ENCODE measurements at places on chromosomes 3 and 15.

- DNase-seq, result no peak
Measured at GRCh38 chr3:55807210-55807609, 320.1 kb upstream of the WNT5A start.

DNA sequence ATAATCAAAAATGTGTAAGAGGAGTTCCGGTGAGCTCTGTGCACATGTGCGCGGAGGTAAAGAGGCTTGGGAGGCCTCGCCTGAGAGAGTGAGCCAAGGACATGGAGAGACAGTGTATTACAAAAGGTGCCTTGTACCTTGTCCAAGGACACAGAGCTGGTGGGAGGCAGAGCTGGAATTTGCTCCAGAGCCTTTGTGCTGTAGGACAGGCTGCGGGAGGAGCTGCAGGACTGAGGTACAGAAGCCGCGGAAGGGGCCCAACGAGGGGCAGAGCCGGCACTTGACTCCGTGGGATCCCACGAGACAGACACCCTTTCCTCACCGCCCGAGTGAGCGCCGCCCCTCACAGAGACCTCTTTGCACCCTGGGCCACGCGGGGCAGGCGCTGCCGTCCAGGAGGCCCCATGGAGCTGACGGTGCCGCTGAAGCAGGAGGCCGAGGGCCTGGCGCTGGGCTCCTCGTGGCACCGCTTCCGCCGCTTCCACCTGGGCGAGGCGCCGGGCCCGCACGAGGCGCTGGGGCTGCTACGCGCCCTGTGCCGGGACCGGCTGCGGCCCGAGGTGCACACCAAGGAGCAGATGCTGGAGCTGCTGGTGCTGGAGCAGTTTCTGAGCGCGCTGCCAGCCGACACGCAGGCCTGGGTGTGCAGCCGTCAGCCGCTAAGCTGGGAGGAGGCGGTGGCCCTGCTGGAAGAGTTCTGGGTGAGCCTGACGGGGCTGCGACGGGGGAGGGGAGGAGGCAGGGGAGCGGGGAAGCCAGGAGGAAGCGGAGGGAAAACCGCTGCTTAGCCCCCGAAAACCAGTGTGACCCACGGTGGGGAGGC lies 68.7 kb downstream of the SLTM start:
- DNase-seq, result no peak

DNA sequence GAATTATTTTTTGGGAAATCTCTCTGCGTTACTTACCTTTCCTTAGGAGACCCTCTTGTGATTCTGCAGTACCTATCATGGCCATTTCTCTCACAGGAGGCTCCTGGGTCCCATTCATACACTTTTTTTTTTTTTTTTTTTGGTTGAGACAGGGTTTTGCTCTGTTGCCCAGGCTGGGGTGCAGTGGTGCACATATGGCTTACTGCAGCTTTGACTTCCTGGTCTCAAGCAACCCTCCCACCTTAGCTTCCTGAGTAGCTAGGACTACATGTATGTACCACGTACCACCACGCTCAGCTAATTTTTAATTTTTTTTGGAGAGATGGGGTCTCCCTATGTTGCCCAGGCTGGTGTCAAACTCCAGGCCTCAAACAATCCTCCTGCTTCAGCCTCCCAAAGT lies 36.1 kb downstream of the TRAK1 start:
- no peak for DNase-seq

DNA sequence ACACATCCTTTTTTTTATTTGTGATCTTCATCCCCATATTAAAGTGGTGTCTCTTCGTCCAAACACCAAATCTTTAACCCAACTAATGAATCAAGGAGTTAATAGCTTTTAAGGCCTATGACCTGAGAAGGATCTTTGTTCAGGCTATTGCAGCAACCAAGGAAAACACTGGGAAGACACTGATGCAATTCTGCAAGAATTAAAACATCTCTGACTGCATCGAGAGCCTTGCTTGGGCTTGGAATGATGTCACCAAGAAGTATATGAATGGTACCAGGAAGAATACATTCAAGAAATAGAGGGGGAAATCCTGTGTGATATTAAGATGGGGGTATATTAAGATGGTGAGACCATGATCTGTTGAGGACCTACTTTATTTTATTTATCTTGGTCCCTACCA lies 214.2 kb upstream of the ARL6 start:
- no peak for DNase-seq

- no peak for DNase-seq
Measured at GRCh38 chr3:195250473-195251251, 20.3 kb downstream of the XXYLT1 start.

DNA sequence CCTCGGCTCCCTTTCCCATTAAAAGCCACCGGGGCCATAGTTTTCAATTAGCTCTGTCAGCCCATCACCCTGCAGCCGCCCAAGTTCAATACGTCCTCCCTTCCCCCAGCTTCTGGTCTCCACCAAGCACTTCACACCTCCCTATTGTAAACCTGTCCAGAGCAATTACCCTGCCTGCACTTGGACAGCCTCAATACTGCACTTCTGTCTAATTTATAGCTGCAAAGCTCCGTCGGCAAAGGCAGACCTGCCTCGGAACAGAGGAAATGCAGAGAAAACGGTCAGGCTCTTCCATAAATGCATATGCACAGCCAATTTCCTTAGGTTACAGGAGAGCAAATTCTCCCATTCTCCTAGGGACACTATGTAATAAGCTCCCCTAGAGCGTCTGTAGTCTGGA lies 21.9 kb downstream of the LRIG1 start:
- DNase-seq, result no peak
